ENCODE measurements at places on chromosomes 12 and 14.
A peak's percentile ranks its signal among the peaks of the same experiment; 100 is the strongest.

DNA sequence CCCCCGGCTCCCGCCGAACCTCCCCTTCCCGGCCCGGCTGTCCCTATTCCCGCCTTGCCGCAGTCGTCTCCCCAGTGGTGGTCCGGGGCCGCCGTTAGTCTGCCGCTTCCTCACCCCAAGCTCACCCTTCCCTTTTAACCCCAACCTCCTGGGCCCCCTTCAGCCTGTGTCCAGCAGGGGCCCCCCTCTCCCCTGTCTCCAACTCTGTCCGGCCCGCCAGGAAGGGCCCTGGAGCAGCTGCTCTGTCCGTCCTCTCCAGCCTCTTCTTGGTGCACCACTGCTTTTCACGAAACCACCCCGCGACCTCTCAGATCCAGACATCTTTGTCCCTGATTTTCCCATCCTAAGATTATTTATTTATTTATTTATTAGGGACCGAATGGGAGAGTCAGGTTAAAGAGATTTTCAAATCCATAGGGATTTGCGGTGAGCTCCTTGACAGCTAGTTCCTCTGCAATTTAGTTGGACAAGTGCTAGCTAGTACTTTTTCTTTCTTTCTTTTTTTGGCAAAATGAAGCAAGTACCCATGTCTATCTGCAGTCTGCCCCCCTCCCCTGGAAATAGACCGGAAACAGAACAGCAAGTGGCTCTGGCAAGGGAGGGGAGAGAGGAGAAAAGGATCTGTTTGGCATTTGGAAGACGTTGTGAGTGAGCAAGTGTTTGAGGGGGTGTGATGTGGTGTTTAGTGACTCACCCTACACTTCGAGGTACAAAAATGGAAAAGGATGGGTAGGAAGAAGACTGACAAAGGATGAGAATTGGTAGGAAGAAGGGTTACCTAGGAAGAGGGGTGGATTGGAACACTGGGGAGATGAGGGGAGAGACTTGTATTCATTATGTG, 632 bp downstream of the UBR7 start:
- DNase-seq, result peak; percentile 38

- DNase-seq, result peak; percentile 69
Observed at GRCh38 chr14:103880348-103881267, 33.2 kb upstream of the PPP1R13B start.

DNA sequence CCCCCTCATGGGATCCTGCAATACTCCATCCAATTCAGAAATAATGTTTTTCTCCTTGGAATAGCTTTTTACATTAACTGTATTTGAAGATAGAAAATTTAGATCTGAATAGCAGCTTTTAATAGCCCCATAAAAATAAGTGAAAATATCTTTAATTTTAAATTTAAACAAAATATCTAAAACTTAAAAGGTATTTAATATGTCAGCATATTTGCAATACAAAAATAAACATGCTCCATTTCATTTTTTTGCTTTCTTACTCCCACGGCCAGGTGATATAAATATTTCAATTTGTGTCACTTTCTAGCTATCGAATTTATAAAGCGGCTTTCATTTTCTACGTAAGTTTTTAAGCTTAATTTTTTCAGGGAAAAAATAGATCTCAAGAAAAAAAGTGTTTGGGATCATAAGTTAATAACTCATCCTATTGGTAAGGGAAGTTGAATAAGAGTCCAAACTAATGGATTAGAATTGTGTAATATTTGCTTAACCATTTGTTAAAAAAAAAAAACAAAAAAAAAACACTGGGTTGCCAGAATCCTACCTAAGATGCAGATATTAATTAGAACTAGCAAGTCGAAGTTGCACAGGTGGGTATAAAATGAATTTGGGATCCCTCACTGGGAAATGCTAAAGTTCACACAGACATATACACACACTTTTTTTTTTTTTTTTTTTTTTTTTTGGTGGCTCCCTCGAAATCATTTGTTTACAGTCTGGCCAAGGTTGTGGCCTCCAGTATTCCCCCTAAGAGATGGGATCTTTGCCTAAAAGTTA, 47.6 kb downstream of the PPP2R5C start:
- no peak for DNase-seq

DNA sequence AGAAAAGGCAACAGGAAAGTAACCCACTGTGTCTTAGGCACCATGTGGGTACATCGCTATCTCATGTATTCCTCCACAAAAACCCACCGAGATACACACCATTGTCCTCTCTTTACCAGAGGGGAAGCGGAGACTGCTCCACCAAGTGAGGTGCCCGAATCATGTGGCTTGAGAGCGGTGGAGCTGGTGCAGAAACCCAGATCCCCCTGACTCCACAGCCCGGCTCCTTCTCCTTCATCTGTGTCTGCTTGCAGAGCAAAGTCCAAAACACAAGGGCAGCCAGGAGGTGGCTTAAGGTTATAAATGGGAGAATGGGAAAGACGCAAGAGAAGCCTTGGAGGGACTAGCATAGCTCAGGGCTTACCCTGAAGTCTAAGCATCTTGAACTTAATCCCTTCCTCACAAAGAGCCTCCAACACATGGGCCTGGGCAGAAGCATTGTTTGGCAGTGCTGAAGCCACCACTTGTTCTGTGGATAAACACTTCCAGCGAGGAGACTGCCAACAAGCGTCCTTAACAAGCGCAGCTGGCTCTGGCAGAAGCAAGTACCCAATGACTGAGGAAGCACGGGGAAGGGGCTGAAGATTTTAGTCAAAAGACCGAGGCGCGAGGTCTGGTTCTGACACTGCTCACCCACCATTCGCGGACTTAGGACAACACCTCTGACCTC, 83.0 kb downstream of the TTC7B start:
- no peak for DNase-seq

GRCh38 chr14:28375295-28375694, 391.3 kb upstream of the FOXG1 start:
- DNase-seq, result no peak

DNA sequence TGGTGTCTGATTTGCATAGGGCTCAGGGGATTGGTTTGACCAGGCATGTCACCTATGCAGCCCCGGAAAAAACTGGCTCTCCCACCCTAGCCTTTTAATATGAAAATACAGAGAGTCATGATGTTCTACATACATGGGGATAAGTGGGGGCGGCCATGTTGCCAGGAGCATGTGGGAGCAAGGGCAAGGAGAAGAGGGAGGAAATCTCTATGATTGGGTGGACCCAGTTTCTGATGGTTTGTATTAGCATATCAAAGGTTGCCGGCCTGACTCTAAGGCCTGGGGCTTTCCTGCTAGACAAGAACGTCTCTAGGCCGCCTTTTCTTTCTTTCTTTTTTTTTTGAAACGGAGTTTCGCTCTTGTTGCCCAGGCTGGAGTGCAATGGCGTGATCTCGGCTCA, 123.4 kb upstream of the CPSF6 start:
- DNase-seq, result no peak

DNA sequence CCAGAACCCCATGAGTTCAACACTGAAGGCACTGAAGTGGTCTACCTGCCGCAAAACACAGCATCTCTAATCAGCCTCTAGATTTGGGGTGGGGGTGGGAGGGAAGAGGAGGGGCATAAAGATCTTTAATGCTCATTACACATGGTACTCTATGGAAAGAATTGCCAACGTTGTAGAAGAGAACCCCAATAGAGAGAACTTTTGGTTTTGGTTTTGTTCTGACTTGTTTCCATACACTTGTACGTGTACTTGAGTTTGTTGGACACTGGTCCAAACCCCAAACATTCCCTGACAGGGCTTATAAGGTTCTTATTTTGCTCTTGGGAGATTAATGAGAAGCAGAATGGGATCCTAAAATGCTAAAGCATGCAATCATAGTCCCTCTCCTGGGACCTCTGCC, 31.0 kb downstream of the GNPTAB start:
- no peak for DNase-seq

DNA sequence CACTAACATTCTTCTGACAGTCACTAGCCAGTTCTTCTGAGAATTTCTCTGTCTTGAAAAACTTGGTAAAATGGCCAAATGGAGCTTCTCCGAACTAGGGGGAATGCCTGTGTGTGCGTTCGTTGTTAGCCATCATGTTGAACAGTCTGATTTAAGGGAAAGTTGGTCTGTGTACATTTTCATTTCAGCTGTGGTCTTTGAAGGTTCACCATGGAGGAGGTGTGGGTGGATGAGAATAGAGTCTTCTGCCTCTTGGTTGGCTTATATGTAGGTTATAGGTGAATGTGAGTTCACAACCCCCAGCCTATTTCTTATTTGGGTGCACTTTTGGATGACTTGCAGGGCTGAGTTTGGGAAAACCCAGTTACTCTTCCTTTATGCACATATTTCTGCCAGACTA, 12.9 kb downstream of the ETV6 start:
- no peak for DNase-seq

DNA sequence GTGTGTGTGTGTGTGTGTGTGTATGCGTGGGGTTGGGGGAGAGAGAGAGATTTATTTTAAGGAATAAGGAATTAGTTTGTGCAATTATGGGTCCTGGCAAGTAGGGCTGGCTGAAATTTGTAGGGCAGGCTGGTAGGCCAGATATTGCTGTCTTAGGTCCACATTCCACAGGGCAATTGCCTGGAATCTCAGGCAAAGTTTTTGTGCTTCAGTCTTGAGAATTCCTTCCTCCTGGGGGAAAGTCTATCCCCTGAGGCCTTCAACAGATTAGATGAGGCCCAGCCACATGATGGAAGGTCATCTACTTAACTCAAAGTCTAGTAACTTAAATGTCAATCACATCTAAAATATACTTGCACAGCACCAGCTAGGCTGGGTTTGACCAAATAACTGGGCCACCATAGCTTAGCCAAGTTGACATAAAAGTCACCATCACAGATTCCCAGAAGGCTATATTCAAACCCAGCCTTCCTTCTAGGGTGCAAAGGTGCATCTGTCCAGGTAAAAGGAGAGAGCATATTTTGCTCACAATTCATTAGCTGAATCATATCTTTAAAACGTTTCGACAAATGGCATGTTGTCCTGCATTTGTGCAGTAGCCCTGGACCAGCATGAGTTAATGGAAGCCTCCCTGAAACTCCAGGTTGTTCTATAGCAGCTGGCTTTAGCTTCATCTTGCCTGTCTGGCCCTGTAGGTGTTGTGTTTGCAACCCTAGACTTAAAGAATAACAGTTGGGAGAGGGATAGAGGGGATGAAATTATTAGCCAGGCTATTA, 63.1 kb downstream of the C14orf132 start:
- DNase-seq, result no peak

DNA sequence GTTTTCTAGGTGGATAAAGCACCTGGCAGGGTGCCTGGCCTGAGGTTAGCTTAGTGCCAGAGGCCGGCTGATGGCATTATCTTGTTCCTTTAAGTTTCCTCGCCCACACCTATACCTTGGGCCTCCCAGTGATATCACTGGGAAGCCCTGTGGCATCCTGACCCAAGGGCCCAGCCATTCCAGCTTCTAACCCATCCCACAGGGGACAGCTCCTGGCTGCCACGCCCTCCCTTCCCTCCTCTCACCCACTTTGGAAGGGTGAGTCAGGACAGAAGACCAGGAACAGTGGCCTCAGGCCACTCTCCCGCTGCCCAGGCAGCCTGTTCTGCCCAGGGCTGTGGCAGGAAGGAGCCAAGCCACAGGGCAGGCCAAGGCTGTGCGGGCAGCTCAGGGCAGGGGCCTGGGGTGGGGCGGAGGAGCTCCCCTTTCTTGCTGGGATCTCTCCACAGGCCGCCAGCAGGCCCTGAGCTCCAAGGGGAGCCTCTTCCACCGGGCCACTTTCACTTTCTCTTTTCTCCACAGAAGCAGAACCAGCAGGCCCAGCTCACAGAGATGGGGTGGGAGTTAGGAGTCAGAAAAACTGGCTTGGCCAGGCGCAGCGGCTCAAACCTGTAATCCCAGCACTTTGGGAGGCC, 75.1 kb downstream of the IRF2BPL start:
- peak; percentile 70 for DNase-seq

GRCh38 chr12:115140981-115141655, 457.1 kb upstream of the TBX3 start:
- no peak for DNase-seq

DNA sequence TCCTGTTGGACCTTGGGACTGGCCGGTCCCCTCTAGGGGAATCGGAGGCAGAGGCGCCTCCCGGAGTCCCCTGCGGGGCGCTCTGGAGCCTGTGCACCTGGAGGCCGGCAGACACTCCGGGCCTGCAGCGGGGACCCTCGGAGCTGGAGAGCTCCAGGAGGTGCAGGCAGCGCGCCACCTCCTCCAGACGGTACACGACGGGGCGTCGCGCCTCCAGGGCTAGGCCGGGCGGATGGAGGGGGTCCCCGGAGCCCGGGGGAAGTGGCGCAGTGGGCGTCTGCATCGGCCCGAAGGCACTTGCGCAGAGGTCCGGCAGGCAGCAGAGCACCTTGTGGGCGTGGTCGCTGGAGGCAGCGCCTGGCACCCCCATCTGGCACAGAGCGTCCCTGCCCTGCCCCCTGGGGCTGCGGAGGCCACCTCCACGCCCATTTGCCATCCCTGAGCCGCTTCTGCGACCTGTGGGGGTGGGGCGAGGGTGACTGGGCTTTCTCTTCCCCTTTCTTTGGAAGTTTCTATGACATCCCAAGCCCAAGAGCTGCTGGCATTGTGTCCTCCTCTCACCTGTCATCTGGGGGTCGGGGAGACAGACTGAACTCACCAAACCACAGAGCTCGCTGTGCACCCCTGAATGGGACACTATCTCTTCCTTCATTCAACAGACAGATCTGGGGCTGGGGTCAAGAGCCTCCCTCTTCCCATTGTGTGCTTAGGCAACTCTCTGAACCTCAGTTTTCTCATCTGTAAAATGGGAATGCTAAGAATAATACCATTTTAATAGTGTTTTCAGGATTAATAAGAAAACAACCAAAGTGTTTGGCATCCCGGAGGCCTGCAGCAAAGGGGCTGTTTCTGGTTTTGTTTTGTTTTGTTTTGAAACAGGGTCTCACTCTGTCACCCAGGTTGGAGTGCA, 37.5 kb upstream of the CORO1C start:
- DNase-seq, result peak; percentile 66

DNA sequence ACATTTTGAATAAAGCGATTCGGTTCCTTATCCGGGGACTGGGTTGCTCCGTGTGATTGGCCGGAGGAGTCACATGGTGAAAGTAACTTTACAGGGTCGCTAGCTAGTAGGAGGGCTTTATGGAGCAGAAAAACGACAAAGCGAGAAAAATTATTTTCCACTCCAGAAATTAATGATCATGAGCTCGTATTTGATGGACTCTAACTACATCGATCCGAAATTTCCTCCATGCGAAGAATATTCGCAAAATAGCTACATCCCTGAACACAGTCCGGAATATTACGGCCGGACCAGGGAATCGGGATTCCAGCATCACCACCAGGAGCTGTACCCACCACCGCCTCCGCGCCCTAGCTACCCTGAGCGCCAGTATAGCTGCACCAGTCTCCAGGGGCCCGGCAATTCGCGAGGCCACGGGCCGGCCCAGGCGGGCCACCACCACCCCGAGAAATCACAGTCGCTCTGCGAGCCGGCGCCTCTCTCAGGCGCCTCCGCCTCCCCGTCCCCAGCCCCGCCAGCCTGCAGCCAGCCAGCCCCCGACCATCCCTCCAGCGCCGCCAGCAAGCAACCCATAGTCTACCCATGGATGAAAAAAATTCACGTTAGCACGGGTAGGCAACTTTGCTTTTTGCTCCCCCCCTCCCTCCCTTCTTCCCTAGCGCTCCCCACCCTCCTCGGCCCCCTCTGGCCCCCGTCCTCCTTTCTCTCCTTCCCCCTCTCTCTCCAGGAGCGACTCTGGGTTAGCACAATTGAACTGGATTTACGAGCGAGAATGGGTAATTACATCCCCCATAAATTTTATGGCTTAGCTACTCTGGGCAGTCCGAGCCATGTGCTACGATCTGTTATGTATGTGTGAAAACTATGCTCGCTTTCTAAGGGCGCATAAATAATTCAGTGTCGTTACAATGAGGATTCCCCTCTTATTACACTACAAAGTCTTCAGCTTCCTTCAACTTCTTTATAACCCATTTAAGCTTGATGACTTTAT, at the start of gene HOXC4:
HOXC4 (plus strand) TSS at position 85 of the 991 bp plus-strand sequence; CDS start at position 173, 88 bp downstream.
- no peak for DNase-seq

GRCh38 chr12:6783828-6784227, 5.5 kb upstream of the CD4 start:
- DNase-seq, result no peak
